GOT3 (cell line): ENCODE measurements at places on chromosomes 6 and 20.

- DNase-seq = no peak
Observed at GRCh38 chr20:59151820-59152219, 11.8 kb upstream of the ZNF831 start.

- DNase-seq = no peak
Observed at GRCh38 chr6:7554533-7555275, 13.2 kb downstream of the DSP start.

DNA sequence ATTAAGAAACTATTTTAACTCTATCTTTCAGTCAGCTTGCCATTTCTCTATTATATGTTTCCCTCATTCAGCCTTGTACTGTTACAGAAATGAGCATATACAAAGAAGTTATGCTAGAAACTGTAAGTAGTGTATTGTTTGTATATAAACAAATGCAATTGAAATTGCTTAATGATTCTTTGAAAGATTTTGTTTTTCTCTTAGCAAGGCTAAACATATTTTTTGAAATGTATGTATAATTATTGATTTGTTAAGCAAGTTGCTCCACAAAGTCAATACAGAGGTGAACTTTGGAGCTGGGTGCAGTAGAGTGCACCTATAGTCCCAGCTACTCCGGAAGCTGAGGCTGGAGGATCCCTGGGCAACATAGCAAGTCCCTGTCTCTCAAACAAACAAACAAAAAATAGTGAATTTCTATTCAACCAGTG, 253.6 kb downstream of the RNGTT start:
- no peak for DNase-seq

GRCh38 chr20:59455402-59456341, 148.7 kb upstream of the PHACTR3 start:
- no peak for DNase-seq

DNA sequence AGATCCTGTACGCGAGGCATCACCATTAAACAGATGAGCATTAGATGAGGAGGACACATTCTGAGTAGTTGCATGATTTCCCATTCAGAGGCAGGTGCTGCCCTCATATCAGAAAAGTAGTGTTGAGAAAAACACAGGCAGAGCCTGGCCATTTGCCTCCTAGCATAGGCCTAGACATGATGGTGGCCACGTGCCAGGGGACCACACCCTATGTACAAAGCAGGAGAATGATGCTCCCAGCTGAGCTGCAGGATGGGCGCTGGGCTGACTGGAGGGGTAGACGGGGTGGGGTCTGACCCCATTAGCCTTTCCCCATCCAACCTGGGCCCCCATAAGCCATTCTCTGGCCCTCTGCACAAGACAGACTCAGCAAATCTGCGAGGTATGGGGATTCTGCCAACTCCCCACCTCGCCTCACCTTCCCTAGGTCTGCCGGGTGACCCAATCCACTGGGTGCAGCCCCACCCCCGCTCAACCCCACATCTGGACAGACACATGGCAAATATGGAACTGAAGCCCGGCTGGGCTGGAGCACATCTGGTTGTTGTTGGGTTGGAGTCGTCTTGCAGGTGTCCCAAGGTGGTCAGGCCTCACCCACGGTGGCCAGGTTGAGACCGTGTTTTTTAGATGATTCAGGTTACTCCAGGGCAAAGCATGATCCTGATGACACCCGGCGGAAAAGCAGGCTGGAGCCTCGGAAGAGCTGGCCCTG, 13.9 kb downstream of the PI16 start:
- no peak for DNase-seq

- no peak for DNase-seq
Observed at GRCh38 chr6:3247255-3248146, 11.2 kb upstream of the PSMG4 start.

DNA sequence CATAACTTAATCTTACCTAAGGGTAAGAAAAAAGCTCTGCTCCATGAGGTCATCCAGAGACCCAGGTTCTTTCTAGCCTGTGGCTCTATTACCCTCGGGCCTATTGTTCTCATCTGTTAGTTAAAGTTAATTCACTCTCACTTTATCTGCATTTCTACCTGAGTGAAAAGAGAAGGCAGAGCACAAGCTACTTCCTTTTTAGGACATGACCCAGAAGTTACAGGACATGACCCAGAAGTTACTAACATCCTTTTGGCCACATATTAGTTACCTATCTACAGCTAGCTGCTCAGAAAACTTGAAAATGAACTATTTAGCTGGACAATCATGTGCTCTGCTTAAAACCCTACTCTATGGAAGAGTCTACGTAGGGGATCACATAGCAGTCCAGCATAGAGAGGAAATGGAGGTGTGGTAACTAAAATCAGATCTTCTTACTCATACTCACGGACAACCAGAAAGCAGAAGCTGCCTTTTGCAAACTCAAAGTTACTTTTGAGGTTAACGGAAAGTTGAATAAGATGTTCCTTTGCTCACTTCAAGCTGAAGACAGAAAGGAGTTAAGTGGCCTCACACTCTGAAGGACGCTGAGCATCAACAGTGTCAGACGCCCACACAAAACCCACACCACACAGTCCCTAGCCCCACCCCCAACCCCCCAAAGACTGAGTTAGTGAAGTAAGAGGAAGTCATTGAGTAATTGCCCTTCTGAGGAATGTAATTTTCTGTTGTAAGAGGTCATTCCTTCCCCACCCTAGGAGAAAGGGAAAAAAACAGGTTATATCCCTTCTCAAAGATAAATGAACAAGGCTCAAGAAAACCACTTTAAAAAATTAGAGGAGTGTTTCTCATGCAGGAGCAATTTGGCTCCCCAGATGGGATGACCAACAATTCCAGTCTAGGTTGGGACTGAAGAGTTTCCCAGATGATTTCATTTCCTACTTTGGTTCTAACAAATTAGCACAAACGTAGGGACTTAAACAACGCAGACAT, 45.9 kb upstream of the TAB2 start:
- no peak for DNase-seq

DNA sequence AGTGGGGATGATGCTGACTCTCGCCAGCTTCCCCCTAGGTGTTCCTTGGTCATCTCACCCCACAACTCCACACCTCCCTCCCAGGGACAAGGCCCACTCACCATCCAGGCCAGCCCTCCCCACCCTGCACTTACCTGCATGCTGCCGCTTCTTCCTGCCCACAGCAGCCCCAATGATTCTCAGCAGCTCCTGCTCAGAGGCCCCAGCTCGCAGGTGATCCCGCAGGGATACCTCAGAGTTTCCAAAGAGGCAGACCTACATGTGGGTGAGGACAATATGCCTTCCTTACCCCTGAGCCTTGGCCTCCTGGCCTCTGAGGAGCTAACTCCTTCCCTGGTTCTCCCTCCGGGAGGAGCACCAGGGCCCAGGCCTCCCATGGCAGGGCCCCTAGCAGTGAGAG, 24.6 kb downstream of the MOCS1 start:
- no peak for DNase-seq

DNA sequence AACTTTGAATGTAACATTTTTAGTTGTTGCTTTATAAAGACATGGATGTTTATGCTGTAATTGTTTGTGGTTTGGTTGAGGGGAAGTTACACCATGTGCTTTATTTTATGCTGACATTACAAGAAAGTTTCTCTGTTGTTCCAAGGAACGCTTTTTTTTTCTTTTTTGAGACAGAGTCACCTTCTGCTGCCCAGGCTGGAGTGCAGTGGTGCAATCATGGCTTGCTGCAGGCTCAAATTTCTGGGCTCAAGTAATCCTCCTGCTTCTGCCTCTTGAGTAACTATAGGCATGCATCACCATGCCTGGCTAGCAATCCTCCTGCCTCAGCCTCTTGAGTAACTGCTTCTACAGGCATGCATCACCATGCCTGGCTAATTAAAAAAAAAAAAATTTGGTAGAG, 21.0 kb upstream of the IFNGR1 start:
- DNase-seq = peak; percentile 39

- DNase-seq = no peak
Observed at GRCh38 chr6:10522929-10523573, 1.9 kb downstream of the GCNT2 start.

DNA sequence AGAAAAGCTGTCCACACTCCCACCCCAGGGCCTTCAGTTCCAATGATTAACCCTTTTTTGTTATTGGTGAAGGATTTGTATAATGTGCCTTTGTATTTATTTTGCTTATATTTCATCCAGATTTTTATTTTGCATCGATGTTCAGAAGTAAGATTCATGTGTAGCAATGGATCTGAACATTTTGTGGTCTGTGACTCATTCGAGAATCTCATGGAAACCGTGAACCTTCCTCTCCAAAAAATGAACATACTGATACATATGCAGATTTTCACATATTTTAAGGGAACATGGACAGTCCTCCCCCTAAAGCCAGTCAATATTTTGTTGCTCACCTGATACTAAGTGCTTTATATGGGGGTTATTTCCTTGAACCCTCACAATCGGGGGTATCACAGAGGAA, 421.8 kb upstream of the SOX4 start:
- DNase-seq = no peak

DNA sequence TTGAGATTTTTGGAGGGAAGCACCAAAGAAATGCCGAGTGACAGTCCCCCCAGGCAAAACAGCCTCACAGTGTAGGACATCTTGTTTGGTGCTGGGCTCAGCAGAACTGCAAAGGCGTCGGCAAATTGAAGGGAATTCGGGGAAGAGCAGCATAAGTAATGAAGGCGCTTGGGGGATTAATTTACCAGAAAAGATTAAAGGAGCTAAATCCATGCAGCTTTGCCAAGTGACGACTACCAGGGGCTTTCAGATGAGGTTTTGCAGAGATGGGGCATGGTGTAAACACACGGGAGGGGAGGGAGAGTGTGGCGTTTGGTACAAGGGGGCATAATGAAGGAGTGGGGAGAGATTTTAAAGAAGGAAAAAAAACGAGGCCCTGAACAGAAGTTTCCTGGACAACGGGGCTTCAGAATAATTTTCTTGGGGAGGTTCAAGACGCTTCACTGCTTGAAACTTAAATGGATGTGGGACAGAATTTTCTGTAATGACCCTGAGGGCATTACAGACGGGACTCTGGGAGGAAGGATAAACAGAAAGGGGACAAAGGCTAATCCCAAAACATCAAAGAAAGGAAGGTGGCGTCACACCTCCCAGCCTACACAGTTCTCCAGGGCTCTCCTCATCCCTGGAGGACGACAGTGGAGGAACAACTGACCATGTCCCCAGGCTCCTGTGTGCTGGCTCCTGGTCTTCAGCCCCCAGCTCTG, 45.4 kb upstream of the CDH22 start:
- no peak for DNase-seq

DNA sequence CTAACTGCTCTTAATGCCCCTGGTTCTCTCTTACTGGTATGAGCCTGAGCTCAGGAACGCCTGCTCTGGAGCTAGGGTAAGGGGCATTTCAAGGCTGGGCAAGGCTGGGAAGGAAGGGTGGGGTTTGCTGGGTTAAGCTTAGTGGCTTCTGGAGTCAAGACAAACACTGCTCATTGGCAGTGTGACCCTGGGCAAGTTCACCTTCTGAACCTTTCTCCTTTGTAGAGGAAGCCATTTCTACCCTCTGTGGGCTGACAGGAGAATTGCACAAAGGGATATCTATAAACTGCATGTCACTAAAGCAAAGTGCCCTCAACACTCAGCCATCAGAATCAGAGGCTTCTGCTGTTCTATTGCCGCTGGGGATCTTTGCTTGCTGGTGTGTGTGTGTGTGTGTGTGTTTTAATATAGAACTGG, 20.3 kb upstream of the LRRN4 start:
- DNase-seq = no peak

DNA sequence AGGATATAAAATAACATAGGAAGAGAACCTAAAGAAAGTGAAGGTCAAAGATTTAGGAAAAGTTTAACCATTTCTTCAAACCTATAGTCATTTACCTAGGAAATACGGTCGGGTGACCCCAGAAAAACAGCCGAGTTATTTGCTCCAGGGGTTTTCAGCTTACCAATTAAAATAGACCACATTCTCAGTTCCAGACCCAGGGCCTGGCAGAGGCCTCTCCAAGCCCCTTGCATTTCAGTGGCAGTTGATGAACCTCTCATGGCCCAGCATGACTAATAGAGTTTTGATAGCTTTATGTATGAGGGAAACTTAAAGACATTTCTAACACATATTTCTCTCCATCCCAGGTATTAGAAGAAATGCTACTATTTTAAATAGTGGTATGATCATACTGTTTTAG, 113.5 kb downstream of the OGFRL1 start:
- no peak for DNase-seq

DNA sequence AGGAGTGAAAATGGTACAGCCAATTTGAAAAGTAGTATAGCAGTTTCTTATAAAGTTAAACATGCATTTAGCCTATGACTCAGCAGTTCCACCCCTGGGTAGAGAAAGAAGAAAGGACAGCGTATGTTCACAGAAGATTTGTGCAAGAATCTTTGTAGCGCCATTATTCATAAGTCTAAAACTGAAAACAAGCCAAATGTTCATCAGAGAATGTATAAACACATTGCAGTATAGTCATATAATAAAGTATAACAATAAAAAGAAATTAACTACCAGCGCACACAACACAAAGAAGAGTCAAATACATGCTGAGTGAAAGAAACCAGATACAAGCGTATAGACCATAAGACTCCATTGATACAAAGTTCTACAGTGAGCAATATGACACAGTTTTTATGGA, 294.0 kb downstream of the SAMD5 start:
- DNase-seq = no peak

- no peak for DNase-seq
Observed at GRCh38 chr6:17919496-17919895, 67.9 kb downstream of the KIF13A start.

- DNase-seq = no peak
Observed at GRCh38 chr6:14053811-14054210, 63.8 kb upstream of the CD83 start.

DNA sequence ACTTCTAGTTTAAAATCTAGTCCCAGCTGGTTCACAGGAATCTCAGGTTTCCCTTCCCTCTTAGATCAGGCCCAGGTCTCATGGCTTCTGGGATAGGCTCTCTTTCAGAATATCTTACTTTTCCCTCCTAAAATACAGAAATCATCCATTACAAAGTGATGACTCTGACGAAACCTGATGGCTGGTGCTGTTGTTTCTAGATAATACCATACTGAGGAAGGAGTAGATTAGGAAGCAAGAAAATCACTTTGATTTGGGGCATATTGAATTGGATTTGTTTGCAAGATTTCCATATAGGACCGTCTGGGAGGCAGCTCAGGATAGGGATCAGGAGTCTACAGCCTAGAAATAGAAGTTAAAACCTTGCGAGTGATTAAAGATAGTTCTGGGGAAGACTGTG, 3.6 kb downstream of the ZKSCAN3 start:
- no peak for DNase-seq

GRCh38 chr20:7790189-7790588, 150.1 kb downstream of the HAO1 start:
- no peak for DNase-seq

DNA sequence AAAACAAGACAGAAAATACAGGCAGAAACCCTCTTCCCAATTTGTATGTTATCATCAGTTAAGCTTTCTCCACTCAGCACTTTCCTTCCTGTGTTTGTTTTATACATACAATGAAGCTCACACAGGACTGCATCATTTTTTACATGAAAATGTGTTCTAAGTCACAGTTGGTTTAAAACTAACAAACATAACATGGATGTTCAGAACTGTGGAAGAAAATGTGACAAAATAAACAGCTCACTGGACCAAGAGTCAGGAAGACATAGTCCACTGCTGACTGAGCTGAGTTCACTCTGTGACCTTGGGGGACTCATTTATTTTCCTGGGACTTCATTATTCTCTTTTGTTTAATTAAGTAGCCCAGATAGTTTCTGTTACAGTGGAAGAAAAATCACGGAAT, 331.5 kb downstream of the SYNE1 start:
- DNase-seq = no peak

GRCh38 chr6:56953597-56954402, 1.1 kb upstream of the BEND6 start:
- DNase-seq = no peak

GRCh38 chr6:49528571-49528970, 21.9 kb upstream of the C6orf141 start:
- DNase-seq = no peak

- no peak for DNase-seq
Observed at GRCh38 chr20:25489221-25489871, 81.9 kb downstream of the GINS1 start.
